ENCODE measurements at places on chromosomes 13 and 19. TPM values are rescaled to one million over a fixed set of nuclear protein-coding genes. Genes with fewer than 3 reads are reported as not detected.

DNA sequence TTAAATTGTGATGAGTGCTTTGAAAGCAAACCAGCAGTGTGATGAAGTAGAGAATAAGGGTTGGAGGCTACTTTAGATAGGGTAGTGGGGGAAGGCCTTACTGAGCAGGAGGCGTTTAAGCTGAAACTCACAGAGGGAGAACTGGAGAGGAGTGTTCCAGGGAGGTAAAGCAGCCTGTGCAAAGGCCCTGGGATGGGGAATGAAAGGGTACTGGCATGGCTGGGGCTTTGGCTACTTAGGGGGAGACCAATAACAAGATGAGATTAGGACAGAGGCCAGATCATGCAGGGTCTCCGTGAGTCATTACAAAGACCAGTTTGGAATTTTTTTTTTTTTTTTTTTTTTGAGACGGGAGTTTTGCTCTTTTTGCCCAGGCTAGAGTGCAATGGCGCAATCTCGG lies 1.1 kb downstream of the PPP5C start:
- DNase-seq, result no peak

DNA sequence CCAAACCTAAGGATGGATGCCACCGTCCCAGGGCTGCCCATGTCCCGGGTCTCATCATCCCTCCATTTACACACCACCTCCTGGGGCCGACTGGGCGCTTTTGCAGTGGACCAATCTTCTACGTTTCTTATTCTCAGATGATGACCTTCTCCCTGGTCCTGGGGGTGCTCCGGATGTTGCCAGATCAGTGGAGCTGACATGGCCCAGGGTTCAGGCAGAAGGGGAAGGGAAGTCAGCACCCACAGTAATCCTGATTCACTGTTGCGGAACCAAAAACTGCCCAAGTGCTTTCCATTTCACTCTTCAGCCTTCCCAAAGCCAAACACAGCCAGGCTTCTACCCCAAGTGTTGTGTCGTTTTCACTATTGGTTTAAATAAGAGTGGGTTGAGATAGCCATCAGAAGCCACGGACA lies 29.8 kb downstream of the RAB20 start:
- DNase-seq, result no peak

GRCh38 chr19:35545855-35546381 lies 492 bp downstream of the TMEM147 start:
- no peak for DNase-seq

DNA sequence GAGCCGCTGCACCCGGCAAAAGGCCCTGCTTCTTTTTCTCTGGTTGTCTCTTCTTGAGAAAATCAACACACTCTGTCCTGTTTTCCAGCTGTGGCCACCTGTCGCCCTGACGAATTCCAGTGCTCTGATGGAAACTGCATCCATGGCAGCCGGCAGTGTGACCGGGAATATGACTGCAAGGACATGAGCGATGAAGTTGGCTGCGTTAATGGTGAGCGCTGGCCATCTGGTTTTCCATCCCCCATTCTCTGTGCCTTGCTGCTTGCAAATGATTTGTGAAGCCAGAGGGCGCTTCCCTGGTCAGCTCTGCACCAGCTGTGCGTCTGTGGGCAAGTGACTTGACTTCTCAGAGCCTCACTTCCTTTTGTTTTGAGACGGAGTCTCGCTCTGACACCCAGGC lies 17.2 kb downstream of the LDLR start:
- DNase-seq, result no peak

DNA sequence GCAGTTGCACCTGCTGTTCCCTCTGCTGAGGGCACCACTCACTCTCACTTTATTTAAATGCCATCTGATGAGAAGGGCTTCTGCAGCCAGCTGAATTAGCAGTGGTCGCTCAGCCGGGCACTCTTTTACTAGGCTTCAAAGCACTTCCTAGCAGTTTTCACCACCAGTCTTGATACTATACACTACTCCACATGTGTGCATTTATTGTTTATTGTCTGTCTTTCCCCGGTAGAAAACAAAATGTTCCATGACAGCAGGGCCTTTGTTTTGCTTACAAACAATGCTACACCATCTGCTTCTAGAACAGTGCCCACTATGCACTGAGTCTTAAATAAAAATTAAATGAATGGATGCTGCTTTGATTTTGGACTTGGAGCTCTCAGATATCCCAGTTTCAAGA lies 404.9 kb downstream of the FGF14 start:
- DNase-seq, result no peak

LGALS7B gene
- 6,564 TPM for total RNA-seq

DNA sequence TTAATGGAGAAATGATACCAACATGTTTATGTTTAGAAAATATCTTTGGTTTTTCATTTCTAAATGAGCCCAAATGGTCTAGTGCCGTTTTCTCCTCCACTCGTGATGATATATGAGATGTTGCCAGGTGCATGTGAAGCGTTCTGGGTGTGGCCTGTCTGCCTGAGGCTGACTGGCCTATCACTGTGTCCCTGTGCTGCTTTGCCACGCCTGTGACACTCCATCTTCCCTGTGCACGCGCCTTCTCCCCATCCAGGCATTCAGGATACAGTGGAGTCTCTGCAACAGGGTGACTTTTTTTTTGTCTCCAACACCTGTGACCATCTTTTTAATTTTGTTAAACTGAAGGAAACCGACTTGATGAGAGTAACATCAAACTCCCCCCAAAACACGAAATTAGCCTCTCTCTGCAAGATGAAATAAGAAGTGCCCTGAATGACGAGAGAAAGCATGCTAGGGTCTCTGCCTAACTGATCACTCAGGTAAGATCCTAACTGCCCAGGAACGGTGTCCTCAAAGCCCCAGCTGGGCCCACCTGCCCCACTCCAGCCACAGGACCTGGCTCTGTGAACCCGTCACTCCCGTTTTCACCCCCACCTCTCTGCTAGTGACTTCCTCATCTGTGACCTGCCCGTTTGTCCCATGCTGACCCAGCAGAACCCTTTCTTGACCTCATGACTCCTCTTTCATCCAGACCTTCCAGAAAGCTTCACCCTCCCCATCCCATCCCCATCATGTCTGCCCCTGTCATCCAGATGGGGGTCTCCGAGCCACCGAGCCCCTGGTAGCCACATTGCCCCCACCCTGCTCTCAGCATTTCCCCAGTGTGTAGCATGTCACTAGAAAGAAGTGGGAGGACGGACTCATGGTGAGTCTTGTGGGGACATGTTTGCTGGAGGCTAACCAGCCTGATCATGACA lies 33.2 kb upstream of the TFDP1 start:
- DNase-seq, result no peak

DNA sequence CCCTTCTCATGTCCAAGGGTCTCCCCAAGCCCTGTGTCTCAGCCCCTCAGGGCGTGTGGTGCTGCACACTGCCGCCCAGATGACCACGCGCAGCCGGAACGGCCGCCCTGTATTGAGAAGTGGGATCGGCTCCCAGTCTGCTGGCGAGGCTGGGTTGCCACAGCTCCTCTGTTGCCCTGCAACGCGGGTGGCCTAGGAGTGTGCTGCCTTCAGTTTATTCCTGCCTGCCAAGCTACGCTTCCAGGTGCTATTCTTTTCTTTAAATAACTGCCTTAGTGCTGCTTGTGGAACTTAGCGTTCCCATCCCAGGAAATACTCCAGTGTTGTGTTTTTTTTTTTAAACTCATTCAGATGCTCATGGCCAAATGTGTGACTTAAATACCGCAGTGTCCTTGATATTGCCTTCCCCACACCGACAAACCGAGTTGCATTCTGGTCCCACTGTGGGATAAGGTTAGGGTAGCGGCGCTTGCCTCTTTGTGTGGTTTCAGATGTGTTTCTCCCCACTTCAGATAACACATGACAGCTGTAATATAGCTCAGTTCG lies 16.6 kb downstream of the ACTN4 start:
- no peak for DNase-seq

DNA sequence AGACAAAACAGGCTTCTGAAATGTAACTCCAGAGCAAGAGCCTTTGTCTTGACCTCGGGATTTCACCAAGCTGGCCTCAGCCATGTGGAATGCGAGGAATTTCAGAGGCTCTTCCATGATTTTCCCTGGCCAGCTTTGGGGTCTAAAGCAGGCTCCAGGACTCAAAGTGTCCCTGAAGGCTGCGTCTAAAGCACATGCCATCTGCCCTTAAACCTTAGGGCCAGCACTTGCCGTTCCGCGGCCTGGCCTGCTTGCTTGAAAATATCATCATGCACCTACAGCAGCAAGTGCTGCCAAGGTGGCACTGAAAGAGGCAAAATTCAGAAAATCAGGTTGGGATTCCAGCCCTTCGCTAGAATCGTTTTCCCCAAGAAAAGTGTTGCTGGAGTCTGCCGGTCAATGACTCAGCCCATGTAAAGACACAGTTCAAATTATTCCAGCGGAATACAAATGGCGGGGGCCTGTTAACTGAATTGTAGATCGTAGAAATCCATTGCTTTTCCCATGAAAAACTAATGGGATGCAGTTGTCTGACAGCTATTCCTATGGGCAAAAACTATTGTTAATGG lies 105.7 kb upstream of the RAP2A start:
- DNase-seq, result no peak

GPC6 gene
- total RNA-seq, result 2.7 TPM

- peak; percentile 87 for DNase-seq
These were observed 5.1 kb downstream of the GRIN2D start for GRCh38 chr19:48398375-48399235.

ZNF560 gene
- 0.38 TPM for total RNA-seq

DNA sequence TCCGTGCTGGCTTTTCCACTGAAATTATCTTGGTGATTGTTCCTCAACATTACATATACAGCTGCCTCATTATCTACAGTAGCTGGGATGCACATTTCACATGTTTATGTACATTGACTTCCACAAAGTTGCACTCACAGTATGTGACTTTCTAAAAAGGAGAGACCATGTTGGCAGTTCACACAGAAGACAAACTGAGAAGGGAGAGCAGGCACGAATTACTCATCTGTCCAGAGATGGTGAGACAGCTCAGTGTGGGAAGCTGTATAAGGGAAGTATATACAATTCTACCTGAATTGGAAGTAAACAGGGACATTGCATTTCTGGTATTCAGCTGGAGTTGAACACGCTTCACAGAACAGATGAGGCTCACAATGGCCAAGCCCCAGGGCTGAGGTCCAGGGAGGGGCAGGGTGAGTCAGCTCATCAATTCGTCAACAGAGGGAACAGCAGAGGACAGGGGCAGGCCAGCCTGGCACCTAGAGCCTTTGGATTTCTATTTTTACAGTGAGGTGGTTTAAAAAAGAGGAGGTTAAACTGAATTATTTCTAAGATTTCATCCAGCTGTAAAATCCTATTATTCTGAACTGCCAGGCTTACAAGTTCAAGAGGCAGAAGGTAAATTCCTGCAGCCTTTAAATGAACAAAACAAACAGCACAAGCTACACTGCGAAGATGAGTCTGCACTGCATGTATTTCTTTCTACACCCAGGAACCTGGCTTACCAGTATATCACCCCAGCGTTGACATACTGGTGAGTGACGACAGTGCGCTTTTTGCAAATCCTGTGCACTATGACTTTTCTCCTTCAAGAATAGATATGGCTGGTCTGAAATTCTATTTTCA lies 9.8 kb downstream of the PARP4 start:
- peak; percentile 64 for DNase-seq

GRCh38 chr13:45932676-45933075 lies 81.1 kb upstream of the SIAH3 start:
- no peak for DNase-seq

DNA sequence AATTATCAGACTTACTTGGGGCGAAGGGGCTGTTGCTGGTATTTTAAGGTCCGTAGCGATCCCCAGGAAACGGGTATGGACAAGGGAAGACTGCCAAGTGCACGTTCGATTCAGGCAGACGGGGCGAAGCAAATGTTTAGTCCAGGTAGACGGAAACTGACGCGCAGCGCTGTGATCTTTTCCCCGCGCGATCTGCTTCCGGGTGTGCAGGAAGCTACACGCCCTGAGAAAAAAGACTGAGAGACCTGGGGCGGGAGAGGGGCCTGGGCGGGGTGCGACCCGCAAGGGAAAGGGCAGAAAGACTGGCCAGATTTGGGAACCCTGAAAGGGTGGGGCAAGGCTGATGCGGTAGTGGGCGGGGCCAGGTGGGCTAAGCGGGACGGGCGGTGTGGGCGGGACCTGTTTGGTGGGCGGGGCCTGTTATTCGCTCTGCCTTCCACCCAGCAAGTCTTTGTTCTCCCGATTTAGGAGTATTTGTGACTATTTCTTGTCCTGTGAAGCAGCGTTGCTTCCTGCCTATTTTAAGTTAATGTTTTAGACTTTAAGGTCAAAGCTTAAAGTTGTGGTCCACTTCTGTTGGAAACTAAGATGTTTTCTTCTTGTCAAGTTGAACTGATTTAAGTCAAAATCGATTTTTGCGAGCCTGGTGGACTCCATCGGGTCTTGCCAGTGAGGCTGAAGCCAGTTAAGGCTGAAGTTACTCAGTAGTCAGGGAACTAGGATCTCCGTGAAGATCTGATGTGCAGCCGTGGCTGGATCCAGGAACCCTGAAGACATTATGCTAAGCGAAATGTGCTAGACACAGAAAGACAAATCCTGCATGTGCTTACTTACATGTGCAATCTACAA lies at the start of gene ZNF836:
Gene ZNF836 (minus strand): TSS at position 301 of the 849 bp plus-strand sequence. CDS start 3,549 bp downstream, outside the sequence.
- DNase-seq, result peak; percentile 95

- DNase-seq, result no peak
These were observed at the start of gene KIR3DL3 for GRCh38 chr19:54724142-54724541. Gene KIR3DL3 (plus strand): TSS chr19:54724442. CDS start chr19:54724497, 55 bp downstream.

DNA sequence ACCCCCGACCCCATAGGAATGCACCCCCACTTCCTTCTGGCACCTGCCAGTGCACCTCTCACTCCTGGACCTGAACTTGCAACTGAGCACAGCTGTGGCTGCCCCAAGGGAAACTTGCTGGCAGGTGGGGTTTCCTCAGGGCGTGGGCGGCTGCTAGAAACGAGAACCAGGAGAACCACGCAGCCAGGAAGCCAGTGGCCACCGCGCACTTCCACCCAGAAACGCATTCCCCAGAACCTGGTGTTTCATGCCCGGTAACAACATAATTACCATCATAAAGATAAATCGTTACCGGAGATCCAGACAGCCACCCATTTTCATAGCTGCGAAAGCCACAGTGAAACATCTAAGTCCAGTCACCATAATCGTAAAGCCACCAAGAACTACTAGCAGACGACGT lies 75.2 kb upstream of the C13orf46 start:
- DNase-seq, result no peak

GRCh38 chr19:35040826-35041547 lies 534 bp upstream of the HPN start:
- DNase-seq, result peak; percentile 92

- DNase-seq, result no peak
These were observed 17.8 kb downstream of the NFILZ start for GRCh38 chr19:8648240-8648639.

RNF17 gene
- not detected for total RNA-seq

DNA sequence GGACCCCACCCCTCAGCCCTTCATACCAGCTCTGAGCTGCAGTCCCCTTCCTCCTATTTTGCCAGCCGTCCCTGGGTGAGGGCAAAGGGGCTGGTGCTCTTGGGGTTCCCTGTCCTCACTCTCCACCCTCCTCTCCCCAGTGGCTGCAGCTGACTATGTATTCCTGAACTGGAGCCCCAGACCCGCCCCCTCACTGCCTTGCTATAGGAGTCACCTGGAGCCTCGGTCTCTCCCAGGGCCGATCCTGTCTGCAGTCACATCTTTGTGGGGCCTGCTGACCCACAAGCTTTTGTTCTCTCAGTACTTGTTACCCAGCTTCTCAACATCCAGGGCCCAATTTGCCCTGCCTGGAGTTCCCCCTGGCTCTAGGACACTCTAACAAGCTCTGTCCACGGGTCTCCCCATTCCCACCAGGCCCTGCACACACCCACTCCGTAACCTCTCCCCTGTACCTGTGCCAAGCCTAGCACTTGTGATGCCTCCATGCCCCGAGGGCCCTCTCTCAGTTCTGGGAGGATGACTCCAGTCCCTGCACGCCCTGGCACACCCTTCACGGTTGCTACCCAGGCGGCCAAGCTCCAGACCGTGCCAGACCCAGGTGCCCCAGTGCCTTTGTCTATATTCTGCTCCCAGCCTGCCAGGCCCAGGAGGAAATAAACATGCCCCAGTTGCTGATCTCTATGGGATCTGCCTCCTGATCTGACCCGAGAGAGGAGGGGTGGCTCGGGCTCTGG lies 2.4 kb downstream of the COX7A1 start:
- DNase-seq, result peak; percentile 85

Measured in suprapubic skin (tissue), 4 donors.